T-helper 2 cell treated with Interferon-gamma antibody and Interleukin-4, amounts not matched to agents 100 ng/mL and 5 ng/mL, for 36 hours (primary cell): ENCODE measurements at places on chromosomes 1 and 21. TPM values are rescaled to one million over a fixed set of nuclear protein-coding genes. Genes with fewer than 3 reads are reported as not detected.

Gene TMEM54
- total RNA-seq = not detected in 2 replicates

Gene ACTRT2
- total RNA-seq = not detected in 2 replicates

Gene SLC25A24
- 33.2 and 34.3 TPM in 2 replicates for total RNA-seq

Gene TFF2
- not detected in 2 replicates for total RNA-seq

Gene TNFSF4
- total RNA-seq = 1.4 and 1.5 TPM in 2 replicates

Gene SLC1A7
- total RNA-seq = not detected in 2 replicates
